NCI-H82 (cell line): ENCODE measurements at places on chromosomes 11 and 22.

DNA sequence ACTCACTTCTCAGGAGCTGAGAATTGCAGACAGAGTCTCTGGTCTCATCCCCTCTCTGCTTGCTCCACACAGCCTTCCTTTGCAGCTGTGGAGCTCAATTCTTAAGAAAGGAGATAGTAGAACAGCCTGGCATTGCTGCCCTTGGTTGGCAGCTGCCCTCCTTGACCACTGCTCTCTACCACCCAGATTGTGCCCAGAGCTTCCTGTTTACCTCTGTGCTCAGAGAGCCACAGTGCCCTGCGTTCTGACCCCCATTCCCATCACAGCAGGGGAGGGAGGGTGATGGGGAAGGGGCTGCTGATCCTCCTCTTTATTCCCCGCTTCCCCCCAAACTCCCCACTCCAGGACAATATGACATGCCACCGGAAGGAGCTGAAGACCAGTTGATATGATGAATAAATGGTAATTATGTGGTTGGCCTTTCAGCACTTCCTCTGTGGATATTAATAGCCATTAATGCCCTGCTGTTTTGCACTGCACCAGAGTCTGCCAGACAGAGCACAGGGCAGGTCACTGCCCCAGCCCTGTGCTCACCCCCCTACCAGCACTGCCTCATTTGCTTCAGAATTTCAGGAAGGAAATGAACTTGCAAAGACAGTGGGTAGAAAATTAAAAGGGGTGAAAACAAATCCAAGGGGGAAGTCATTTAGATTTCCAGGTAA is 426.8 kb upstream of the CADM1 start:
- no peak for DNase-seq

DNA sequence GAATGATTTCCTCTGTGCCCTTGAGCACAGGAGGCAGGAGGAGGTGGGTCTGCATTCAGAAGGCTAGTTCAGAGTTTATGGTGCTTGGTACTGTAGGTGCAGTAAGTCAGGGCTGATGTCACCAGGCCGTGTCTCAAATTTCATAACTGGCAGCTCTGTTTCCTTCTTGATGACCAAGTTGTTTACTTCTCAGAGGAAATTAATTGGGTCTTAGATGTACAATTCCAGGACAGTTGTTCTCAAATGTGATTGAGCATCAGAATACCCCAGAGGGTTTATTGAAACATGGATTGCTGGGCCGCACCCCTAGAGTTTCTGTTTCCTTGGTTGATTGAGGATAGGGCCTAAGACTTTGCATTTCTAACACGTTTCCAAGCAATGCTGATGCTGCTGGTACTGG is 6.2 kb downstream of the AMOTL1 start:
- DNase-seq, result no peak

DNA sequence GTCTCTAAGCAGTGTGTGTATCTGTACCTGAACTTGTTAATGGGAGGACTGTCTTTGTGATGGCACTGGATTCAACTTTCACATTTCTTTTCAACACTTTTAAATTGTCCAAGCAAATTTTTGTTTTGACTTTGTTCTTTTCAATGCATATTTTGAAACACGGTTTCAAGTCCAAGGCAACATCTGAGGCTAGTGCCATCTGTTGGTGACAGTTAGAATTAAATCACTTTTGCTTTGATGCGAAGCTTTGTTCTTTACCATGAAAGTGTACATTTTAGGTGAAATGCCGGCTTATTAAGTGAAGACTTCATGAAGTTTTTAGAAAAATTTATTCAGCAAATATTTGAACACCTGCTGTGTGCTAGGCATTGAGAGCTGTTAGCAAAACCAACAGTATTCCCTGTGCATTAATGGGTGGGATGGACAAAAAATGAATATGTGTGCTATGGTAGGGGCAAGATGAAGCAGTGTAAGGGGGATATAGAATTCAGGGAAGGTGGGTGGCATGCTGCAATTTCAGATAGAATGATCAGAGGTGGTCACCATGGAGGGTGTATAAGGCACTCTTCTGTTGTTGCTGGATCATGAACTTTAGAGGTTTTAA is 70.2 kb downstream of the DDX10 start:
- DNase-seq, result peak; percentile 24

DNA sequence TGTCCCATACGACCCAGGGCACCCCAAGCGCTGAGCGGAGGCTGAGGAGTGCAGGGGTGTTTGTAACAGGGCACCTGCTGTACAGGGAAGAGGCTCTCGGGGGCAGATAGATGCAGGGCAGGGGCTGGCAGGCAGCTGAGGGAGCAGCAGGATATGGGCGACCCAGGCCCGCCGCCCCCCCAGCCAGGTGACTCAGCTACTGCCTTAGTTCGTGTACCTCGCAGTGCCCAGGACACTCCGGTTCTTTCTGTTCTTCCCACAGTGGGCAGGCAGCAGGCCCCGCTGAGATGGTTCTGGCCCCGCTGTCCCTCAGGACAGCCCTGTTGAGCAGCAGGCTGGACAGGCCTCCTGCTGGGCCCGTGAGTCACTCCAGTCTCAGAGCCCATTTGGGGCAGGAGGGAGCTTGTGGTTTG is 16.2 kb downstream of the PHLDA2 start:
- no peak for DNase-seq

- DNase-seq, result peak; percentile 32
Measured at GRCh38 chr11:117752071-117752470, 44.9 kb downstream of the DSCAML1 start.

DNA sequence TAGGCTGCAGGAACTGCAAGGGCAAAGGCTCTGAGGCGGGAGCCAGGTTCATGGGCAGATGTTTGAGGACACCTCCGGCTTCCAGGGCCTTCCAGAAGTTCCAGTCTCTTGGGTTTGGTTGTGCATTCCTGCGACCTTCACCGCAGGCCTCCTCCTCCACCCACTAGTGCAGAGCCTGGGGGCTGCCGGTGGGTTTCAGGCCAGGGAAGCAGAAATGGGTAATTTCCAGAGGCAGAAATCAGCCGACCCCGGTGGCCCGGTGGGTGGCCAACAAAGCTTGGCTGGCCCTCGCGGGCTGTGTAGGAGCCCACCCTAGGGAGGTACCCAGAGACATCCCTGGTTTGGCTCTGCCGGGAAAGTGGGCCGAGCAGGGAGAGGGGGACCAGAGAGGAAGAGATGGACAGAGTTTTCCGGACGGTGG is 417 bp upstream of the PHETA2 start:
- DNase-seq, result no peak

- no peak for DNase-seq
Measured at GRCh38 chr11:11871991-11872401, 30.2 kb downstream of the USP47 start.

DNA sequence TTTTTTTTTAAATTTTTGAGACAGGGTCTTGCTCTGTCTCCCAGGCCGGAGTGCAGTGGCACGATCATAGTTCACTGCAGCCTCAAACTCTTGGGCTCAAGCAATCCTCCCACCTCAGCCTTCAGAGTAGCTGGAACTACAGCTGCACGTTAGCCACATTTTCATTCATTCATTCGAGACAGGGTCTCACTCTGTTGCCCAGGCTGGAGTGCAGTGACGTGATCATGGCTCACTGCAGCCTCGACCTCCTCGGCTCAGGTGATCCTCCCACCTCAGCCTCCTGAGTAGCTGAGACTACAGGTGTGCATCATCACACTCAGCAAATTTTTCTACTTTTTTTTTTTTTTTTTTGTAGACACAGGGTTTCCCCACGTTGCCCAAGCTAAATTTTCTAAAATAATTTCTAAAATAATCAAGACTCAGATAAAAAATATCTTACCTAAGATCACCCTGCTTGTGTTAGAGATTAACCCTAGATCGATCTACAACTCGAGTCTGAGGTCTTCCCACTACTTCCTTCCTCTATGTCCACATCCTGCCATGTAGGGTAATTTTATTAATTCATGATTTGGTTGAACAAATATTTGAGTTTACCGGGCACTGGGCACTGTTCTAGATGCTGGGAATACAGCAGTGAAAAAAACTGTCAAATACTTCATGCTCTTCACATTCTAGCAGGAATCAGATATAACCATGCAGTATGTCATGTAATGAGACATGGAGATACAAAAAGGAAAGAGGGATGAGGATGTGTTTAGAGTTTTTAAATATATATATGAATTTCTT is 15.1 kb downstream of the EIF4G2 start:
- DNase-seq, result no peak

GRCh38 chr11:129257512-129257911 is 65.4 kb upstream of the ARHGAP32 start:
- DNase-seq, result no peak

DNA sequence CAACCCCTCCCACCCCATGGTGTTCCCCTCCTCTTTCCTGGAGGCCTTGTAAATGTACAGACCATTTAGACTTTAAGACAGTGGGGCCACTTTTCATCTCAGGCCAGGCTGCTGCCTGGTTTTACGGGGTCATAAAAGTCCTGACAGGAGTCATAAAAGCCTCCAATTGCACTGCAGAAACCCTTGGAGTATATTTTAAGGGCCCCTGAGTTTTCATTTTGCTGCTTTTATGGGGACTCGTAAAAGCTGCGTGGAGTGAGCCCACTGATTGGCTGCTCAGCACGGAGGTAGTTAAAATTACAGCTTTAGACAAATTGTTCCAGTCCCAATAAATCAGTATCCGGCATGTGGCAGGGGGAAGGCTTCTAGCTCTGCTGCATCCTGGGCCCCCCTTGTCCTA is 627.6 kb downstream of the NTM start:
- no peak for DNase-seq

DNA sequence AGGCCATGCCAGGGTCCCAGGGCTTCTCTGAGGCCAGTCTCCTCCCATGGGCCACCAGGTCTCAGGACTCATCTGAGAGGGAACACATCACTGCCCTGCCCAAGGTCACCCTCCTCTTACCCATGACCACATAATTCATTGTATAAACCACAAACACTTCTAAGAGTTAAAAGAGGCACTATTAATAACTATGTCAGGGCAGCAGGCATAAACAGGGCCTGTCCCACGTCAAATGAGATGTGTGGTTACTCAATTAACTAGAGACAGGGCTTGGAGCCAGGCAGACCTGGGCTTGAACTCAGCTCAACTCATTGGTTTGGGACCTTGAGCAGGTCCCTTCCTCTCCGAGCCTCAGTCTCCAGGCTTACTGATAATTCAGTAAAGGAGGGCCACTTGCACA is 33.1 kb downstream of the ARAP1 start:
- DNase-seq, result no peak

GRCh38 chr11:94895451-94895850 is 77.9 kb downstream of the CWC15 start:
- no peak for DNase-seq

- no peak for DNase-seq
Measured at GRCh38 chr11:79375818-79376550, 64.8 kb downstream of the TENM4 start.

DNA sequence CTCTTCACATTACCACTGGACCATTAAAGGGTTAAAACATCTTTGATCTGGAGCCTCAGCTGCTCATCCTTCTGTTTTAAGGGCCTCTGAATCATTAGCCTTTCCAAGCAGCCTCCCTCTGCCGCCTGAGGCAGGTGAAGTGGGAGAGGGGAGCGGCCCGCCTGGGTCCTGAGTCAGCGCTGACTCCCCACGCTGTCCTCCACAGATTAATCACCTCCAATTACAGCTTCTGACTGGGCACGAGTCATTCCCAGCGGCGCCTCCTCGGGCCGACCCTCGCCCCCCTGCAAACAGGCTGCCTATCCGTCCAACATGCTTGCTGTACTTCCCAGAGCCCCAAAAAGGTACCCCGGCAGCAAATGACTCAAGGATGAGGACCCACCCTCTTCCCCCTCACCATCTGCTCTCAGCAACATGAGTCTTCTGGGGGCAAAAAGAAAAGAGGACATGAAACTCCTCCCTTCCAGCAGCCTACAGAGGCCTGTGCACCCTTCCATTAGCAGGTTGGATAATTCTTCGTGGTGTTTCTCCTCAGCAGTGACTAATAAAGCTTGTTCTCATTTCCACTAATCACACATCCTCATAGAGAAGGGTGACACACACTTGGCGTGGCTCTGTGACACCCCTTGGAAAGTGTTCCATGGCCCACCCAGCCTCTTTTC is 44.3 kb upstream of the JAM3 start:
- no peak for DNase-seq

DNA sequence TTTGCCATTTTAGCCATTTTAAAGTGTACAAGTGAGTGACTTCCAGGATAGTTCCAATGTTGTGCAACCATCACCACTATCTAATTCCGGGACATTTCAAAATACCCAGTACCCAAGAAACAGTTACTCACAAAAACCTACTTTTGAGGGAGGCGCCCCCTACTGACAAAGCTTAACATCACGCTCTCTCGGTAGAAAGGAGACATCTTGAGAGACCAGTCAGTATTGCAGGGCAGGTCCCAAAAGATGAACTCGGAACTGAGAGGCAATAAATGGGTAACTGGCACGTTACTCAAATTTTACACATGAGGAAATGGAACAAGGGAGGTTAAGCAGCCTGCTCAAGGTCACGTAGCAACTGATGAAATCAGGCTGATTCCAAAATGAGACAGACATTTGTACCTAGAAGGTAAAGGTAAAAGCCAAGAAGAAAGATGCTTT is 50.0 kb upstream of the POU2AF1 start:
- DNase-seq, result peak; percentile 16

- peak; percentile 15 for DNase-seq
Measured at GRCh38 chr22:38824585-38824984, 19.2 kb downstream of the NPTXR start.

DNA sequence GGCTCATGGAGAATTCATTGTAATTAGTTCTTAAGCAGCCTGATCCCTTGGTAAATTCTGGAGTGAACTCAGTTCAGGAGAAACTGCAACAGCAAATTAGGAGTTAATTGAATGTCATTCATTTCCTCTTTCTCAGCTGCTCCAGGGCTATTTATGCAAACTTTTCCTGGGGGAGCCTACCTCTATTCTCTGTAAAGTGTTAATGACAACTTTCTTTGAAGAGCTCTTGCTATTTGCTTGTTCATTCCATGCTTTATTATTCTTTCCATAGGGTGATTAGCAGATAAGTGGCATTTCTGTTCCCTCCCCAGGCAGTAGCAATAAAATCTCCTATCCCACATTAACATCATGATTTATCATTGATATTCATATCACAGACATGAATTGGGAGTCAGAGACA is 267.6 kb upstream of the DDI1 start:
- DNase-seq, result peak; percentile 30

- DNase-seq, result no peak
Measured at GRCh38 chr11:92384358-92384757, 159.7 kb downstream of the FAT3 start.

- no peak for DNase-seq
Measured at GRCh38 chr22:46951973-46952372, 189.5 kb downstream of the TBC1D22A start.

- DNase-seq, result no peak
Measured at GRCh38 chr11:76863196-76863777, 2.6 kb downstream of the ACER3 start.

GRCh38 chr11:24413391-24413790 is 83.5 kb upstream of the LUZP2 start:
- DNase-seq, result no peak

GRCh38 chr22:48889209-48889830 is 938.4 kb downstream of the BRD1 start:
- DNase-seq, result no peak

- DNase-seq, result no peak
Measured at GRCh38 chr11:113382121-113382520, 5.5 kb upstream of the ANKK1 start.

GRCh38 chr22:44057401-44057987 is 33.4 kb downstream of the PARVB start:
- DNase-seq, result peak; percentile 12

GRCh38 chr11:104736502-104736901 is 161.8 kb downstream of the CASP12 start:
- DNase-seq, result no peak

- DNase-seq, result peak; percentile 60
Measured at GRCh38 chr11:57515332-57516060, at the start of gene SLC43A1. TSS of gene SLC43A1 (minus strand) at chr11:57515702. CDS start at chr11:57514111, 1,591 bp downstream.
